ENCODE measurements at places on chromosomes 16 and 17.

DNA sequence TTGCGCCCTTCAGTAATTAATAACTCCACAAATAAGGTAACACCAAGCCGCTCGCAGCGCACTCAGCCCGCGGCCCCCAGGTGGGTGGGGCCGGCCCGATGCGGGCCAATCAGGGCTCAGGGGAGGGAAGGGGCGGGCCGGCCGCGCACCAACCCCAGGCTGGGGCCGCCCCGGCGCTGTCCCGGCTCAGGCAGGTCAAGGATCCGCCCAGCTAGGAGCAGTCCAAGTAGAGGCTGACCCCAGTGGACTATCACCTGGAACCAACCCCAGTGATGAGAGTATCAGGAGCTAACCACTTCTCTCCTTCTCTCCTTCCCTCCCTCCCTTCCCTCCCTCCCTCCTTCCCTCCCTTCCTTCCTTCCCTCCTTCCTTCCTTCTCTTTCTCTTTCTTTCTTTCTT, 110.8 kb downstream of the C16orf78 start:
- DNase-seq: no peak

DNA sequence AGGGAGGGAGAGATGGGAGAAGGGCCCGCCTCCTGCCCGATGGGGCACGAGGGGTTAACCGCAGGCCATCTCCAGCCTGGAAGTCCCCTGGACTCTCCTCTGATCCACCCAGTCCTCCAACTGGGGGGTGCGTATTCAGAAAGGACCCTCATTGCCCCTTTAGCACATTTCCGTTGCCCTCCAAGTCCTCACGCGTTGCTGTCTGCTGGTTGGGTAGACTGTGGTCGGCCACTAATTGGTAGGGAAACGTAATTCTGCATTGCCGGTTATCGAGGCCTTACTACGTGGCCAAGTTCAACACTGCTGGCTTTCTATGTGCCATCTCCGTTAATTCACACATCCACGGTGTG, 103.4 kb downstream of the FOXL1 start:
- DNase-seq: no peak

DNA sequence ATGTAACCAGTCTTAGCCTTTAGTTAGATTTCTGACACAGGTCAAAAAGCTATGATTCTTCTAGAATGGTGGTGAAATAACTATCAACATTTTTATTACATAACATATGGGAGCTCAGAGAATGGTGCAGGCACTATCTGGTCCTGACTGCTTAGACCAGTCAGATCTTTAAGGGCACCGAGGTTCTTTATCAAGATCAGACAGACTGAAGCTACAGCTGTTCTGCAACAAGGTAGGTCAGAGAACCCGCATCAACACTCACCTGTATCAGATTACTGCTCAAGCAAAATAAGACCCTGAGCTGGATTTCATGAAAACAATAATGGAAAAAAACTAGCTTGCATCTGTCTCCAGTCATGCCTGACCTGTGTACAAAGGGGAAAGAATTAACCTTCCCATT, 160.4 kb downstream of the KCNJ2 start:
- DNase-seq: no peak

- DNase-seq: peak; percentile 77
These were observed 593 bp upstream of the HEXIM1 start for GRCh38 chr17:45147581-45148182.

DNA sequence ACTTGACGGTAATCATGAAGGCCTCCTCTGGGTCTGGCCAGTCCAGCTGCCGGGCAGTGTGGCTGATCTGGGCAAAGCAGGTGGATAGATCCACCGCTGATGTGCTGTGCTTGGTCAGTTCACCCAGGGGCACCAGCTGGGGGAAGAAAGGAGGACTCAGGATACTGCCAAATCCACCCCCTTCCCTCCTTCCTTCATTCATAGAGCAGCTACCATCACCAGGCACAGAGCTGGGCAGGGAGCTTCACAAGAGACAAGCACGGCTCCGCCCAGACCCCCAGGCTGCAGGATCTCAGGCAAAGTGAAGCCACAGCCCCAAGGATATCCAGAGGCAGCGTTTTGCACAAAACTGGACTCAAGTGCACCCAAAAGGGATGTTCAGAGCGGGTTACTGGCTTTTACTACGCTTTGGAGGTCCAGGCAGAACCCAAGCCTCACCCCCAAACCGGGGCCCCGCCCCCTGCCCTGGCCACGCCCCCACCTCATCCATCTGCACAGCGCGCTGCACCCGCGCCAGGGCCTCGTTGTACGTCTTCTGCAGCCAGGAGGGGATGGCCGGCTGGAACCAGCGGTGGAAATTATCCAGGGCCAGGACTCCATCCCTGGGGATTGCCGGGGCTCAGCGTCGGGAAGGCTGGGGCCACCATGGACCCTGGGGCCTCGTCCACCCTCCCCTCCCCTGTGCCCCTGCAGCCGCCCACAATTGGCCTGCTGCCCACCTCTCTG, 9.1 kb downstream of the UNC13D start:
- no peak for DNase-seq

DNA sequence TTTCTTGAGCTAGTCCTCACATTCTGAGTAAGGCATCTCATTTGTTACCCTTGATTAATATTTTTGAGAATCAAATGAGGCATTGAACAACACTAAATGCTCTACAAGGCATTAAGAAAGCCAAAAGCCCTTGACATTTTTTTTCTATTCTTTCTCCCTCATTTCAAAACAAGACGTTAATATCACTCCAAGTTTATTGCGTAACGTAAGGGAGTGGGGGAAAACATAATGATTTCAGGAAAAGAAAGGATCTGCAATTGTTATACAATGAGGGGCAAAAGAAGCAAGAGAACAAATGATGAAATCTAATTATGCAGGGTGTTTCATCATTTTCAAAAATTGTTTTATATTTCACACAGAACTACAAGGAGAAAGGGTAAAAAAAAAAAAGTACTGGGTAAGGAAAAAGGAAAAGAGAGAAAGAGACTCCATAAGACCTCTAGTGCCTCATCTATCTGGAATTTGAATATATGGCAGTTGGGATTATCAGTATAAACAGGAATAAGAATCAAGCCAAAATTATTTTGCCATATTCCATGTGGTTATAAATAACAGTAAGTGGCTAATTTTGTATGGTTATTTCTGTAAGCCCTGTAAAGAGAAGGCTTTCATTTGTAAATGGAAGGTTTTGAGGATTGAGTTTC, 163.0 kb downstream of the ABCA8 start:
- no peak for DNase-seq

DNA sequence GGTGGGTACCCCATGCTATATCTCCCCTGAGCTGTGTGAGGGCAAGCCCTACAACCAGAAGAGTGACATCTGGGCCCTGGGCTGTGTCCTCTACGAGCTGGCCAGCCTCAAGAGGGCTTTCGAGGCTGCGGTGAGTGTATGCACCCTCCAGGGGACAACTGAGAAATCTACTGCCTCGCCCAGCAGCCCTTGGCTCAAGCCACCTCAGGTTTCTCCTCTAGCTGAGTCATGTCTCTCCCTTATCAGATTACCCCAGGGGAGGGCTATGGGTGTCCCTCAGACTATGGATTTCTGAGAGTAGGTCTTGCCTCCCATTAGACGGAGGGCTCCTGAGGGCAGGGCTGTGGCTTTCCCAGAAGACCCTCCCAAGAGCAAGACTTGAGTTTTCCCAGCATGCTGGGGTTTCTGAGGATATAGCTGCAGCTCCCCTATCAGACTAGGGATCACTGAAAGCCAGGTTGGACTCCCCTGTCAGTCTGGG, 6.7 kb downstream of the NEK8 start:
- no peak for DNase-seq

GRCh38 chr17:1754430-1755112, 7.3 kb upstream of the SERPINF1 start:
- DNase-seq: no peak

- DNase-seq: no peak
These were observed 74.4 kb downstream of the MRM1 start for GRCh38 chr17:36675786-36676185.

DNA sequence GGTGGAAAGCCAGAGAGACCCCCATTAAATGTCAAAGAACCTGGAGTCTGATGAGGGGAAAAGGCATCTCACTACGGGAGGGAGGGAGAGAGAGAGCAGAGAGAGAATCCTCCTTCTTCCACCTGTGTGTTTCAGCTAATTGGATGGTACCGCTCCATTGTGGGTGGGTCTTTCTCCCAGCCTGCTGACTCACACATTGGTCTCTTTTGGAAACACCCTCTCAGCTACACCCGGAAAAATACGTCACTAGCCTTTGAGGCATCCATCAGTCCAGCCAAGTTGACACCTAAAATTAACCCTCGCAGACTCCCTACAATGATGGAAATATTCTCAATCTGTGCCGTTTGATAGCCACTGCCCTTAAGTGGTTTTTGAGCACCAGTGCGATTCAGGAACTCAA, 100.4 kb downstream of the ELAC2 start:
- DNase-seq: no peak

DNA sequence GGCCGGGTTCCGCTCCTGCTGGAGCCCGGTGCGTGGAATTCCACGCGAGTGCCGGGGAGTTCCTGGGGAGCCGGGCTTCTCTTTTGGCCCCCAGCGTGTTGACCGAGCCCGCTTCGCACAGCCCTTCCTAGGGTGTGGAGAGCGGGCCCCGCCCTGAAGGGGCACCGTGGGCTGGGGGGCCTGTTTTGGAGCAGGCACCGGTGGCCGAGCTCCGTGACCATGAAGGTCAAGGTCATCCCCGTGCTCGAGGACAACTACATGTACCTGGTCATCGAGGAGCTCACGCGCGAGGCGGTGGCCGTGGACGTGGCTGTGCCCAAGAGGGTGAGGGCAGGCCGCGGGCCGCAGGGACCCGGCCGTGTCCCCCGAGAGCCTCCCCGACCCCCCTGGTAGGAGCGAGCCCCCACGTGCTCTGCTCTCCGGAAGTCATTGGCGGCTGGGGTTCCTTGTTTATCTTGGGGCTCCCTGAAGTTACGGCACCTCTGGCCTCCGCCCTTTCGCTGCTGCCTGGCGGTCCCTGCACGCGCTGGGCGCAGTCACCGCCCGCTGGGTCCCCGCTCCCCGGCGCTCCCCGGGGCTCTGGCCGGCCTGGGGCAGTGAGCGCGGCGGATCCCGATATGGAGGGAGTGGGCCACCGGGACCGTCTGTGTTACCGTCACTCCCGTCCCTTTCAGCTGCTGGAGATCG, 528 bp downstream of the HAGHL start:
- DNase-seq: no peak

Data from stimulated activated naive CD4-positive, alpha-beta T cell treated with Interleukin-2 at 50 U/mL for 16 hours (primary cell).